Effector CD8-positive, alpha-beta T cell (primary cell): ENCODE measurements at places on chromosomes 3 and 15.

DNA sequence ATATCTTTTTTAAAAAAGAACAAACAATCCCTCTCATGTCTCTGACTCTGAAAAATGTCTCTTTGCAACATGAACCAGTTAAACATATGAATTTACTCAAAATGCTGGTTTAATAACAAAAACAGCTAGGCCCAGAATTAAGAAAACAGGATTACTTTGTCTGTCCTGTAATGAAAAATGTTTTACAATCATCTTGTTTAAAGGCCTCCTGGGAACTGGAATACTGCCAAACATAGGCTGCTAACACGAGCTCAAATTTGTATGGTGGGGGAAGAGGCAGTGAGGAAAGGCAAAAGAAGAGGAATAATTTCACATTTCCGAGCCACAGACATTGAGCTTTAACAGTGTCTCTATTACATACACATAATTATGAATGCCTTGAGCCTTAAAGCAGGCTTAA is 61.7 kb upstream of the PPIB start:
- no peak for DNase-seq

DNA sequence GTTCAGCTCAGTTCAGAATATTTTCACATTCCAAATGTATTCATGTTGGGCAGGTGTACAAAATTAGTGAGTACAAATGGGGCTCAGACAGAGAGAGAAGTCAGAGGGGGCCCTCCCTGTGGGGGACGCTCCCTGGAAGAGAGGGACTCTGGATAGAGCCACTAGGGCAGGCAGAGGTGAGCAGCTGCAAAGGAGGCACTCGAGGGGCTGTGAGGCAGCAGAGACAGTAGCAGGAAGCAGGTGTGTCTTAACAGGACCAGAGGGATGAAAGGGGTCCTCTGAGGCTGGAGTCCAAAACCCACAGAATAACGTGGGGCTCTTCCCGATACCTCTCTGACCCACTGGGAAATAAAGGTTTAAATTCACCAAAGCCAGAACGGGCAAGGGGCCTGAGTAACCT is 127.1 kb downstream of the MEGF11 start:
- DNase-seq: no peak

DNA sequence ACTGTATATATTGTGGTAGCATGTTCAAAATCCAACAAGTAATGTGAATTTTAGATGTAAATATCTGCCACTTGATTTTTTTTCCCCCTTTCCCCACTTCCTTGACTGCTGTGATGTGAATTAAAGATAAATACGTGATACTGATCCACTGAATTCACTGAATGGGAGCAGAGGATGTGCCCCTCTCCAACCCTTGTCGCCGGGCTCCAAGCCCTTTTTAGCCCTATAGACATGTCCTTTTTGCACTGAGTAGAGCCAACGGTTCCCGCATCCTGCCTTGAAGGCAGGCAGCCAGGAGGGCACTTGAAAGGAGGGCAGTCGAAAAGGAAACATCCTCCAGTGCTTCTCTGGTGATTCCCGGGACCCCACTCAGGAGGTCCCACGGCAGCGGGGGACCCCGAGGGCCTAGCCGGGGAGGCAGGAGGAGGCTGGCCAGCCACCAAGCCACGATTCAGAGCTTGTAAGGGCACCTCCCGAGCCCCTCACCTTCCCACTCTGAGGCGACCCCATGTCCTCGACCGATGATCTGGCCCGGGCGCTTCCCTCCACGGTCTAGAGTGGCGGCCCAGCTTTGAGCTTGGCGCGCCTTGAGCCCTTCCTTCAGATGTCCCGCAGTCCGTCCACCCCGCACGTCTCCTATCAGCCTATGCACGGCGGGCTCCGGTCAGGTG is 901 bp upstream of the MANF start:
- DNase-seq: no peak

DNA sequence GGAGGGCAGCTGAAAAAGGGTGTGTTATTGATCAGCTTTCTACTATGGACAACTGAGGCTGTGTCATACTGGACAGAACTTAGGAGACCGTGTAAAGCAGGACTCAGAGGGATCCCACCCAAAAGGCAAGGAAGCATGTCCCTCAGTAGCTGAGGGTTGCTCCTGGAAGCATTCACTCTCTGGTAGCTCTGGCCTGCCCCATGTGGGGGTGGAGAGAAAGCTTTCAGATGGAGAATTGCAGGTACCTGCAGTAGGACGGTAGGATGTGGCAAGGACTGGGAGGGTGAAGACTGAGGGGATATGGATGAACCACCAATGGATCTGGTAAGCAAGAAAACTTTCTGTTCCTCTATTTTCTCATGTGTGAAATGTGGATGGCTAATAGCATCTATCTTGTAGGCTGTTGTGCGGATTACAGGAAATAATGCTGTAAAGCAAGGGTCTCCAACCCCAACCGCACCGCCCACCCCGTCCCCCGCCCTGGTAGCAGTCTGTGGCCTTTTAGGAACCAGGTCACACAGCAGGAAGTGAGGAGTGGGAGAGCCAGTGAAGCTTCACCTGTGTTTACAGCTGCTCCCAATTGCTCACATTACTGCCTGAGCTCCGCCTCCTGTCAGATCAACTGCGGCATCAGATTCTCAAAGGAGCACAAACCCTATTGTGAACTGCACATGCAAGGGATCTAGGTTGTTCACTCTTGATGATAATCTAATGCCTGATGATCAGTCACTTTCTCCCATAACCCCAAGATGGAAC is 157.7 kb upstream of the PROK2 start:
- no peak for DNase-seq

DNA sequence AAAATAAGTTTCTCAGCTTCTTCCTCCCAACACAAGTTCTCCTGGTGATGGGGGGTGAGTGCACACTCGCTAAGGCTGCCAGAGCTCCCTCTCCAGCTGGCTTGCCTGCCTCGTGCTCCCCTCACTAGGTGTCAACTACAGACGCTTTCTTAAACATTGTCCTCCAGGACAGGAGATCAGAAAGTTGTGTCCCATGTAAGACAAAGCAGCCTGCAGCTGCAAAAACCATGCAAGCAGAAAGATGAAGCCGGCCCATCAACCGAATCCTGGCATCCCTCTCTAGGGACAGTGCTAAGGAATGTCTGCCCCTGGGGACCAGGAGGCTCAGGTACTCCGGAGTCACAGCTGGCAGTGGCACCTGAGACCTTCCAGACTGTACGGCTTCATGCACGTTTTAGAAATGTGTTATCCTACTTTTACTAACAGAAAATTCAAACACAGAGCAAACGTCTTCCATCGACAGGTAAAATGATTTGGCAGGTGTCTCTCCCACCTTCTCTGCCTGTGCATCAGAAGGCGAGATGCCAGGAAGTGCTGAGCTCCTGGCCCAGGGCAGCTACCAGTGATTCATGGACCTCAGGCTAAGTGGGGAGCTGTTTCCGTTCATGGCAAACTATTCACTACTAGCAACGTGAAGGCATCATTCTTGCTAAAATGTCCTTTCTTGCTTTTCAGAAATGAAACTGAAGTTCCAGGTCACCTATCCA is 246.1 kb downstream of the ADAMTS17 start:
- DNase-seq: no peak

DNA sequence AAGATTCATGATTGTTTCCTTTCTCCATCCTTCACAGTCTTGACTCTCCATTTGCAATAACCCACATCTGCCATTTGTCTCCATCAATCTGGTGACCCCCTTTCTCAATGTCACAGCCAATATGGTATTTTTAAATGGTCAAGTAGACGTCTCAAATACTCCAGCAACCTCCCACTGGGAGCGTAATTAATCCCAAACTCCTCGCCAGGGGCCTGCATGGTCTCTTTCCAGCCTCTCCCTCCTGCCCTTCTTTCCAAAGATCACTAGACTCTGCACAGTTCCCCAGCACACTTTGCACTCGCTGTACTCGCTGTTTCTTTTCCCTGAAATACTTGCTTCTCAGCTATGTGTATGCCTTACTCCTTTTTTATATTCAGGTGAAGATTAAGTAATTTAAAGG is 115.3 kb downstream of the PLCH1 start:
- no peak for DNase-seq

DNA sequence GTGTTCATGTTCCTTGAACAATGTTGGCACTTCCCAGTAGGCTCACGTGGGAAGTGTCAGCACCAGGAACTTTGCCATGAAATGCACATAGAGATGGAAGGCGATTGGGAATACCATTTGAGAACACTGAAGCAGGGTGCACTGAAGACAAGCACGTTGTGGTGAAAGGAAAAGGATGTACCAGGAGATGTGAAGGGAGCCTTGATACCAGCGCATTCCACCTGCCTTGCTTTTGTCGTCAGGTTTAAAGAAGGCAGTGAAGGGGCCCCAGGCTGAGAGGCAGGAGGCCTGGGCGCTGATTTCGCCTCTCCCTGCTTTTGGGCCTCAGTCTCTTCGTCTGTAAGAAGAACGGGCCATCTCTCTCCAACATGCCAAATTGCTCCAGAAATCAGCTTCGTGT is 194.5 kb upstream of the HES1 start:
- no peak for DNase-seq

DNA sequence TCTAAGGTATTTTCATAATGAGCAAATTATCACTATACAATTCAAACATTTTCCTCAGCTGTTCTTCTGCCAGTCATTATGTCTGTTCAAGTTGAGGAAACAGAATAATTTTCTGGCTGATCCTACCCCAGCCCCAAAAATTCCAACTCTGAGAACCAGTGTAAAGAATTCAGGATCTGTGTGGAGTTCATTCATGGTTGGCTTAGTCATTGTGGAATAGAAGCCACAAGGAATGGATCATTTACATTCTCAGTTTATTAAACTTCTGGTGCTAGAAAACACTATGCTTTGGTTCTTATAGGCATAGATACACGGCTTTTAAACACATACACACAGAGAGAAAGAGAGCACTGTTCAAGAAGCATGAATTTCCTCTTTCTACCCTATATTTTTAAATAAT is 134.6 kb downstream of the CMSS1 start:
- DNase-seq: no peak

DNA sequence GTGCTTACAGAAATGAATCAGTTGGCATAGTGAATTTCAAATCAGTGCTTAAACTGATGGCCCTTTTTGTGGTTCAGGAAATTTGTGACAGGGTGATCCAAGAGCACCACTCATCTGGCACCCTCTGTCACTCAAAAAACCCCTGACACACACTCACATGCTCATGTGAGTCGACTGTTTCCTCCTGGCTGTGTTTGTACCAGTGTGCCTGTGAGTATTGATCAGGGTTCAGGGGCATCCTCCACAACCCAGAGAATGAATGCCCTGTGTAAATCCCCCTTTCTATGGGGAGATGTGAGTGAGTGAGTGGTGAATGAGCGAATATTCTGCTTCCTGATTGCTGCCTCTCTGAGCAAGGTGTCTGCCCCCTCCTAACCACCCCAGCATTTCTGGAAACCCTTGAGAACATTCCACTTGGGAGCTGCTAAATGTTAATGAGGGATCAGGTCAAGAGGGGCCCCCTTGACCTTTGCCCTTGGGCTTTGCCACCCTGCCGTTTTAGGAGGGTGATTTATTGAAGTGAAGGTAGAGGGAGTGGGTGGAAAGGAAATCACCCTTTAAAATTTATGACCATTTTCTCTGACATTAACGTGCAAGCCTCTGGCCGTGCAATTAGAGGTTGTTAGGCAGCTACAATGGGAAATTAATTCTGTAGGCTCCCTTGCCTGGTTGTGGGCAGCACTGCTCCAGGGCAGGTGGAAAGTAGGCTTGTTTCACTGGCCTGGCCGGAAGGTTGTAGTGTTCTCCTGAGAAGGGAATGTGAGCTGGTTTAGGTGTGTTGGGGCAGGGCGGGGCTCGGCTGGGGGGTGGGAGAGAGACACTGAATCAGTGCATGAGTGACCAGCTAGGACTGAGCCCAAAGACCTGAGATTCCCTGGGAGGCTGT is 87.2 kb downstream of the SLCO3A1 start:
- DNase-seq: no peak

DNA sequence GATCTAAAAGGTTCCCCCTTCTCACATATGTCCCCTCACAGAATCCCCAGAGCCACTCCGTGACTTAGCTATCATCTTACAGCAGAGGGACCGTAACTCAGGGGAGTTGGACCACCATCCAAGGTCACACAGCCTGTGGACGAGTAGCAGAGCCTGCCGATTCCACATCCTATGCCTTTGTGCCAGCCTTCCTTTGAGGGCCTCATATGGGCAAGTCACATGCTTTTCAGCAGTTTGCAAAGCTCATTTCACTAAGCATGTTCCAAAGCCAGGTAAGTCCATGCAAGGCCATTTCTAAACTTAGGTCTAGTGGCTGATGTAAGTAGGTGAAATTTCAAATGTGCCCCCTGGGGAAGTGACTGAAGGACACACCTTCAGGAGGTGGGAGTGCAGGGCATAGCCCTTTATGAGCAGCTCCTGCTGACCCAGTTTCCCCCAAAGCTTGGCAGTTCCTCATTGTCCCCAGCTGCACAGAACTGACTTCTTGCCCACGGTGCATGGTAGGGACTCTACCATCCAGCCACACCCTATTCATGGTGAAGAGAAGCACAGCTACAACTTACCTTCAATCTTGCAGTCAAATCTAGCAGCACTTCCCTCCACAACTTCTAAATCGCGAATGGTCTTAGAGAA is 33.3 kb upstream of the HACD2 start:
- no peak for DNase-seq

- no peak for DNase-seq
Observed at GRCh38 chr3:119974656-119975055, 119.6 kb downstream of the GSK3B start.

DNA sequence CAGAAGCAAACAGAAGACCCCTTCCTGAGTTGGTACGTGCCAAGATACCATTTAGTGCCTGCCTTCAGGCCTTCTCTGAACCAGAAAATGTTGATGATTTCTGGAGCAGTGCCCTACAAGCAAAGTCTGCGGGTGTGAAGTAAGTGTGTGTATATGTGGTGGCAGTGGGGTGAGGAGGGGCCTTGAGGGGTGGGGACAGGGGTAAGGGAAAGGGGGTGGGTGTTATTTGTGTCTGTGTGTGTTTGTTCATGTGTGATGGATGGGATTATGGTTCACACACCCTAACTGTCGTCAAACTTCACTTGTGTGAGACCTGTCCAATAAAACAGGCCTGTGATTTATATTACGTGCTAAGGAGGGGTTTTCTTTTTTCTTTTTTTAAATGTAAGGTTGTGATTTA is 92.2 kb downstream of the USP13 start:
- no peak for DNase-seq

- DNase-seq: no peak
Observed at GRCh38 chr3:34077417-34078195, 279.2 kb downstream of the PDCD6IP start.

GRCh38 chr15:55742498-55742926 is 440 bp downstream of the PRTG start:
- no peak for DNase-seq

- DNase-seq: no peak
Observed at GRCh38 chr15:83610132-83610531, 43.8 kb upstream of the ADAMTSL3 start.

DNA sequence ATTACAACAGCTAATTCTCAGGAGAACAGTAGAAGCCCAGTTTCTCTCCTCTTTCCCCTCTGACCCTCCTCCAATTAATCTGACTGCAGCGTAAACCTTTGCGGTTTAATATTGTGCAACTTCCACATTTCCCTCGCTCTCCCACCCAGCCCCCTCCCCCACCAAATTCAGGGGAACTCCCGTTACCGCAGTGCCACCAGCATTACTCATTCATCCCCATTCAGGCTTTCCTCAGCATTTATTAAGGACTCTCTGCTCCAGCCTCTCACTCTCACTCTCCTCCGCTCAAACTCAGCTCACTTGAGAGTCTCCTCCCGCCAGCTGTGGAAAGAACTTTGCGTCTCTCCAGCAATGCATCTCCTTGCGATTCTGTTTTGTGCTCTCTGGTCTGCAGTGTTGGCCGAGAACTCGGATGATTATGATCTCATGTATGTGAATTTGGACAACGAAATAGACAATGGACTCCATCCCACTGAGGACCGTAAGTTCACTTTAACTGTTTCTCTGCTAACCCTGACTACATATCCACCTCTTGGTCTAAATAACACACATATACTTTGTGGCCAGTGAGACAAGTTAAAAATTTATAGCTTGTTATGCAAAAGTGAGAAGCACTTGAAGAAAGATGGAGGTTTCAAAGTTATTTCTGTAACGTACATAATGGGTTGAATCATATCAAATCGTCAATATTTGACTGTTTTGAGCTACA is at the start of gene PTX3:
Gene PTX3 (plus strand): TSS at position 268 of the 709 bp plus-strand sequence. CDS start 84 bp downstream, at position 352.
- DNase-seq: no peak
